Uterus (tissue), 4 donors: ENCODE measurements at places on chromosomes 5 and 9.

GRCh38 chr9:15220658-15221318 lies 86.2 kb downstream of the TTC39B start:
- no peak for DNase-seq

DNA sequence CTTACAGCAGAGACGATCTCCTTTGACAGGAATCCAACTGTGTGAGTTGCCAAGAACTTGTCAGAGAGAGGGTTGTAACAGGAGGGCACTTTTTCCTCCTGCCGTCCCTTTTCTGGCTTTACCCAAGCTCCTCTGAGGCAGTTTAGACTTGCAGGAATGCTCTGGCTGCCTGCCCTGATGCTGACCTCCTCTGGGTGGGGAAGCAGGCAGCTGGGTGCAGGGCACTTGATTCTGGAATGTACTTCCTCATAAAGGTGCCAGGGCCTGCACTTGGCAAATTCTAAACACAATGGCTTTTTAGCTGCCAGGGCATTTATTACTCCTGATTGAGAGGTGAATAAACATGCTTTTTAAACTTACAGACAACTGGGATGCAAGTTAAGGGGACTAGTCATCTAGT lies 190.4 kb downstream of the EPB41L4A start:
- DNase-seq = peak; percentile 32

- DNase-seq = no peak
These were observed 87.7 kb upstream of the LRRTM2 start for GRCh38 chr5:138962614-138963370.

GRCh38 chr5:62974623-62975022 lies 396.0 kb downstream of the LRRC70 start:
- DNase-seq = no peak

- no peak for DNase-seq
These were observed 888.8 kb upstream of the WWC1 start for GRCh38 chr5:167402671-167403070.

DNA sequence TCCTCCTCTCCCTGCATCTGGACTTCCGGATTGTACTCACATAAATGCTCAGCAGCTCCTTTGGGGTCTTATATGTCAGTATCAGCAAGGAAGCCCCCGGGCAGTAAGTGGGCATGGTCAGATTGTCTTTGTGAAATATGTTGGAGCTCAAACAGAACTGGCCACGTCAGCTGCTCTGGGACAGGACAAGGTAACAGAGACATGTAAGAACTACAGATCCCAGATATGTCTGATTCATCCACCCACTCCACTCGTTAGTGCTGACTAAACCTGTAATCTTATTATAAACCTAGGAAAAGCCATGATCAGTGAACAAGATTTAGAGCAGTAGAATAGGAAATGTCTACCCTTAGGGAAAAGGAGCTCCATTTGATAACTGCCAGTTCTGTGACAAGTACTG lies 561.8 kb downstream of the CETN3 start:
- no peak for DNase-seq

DNA sequence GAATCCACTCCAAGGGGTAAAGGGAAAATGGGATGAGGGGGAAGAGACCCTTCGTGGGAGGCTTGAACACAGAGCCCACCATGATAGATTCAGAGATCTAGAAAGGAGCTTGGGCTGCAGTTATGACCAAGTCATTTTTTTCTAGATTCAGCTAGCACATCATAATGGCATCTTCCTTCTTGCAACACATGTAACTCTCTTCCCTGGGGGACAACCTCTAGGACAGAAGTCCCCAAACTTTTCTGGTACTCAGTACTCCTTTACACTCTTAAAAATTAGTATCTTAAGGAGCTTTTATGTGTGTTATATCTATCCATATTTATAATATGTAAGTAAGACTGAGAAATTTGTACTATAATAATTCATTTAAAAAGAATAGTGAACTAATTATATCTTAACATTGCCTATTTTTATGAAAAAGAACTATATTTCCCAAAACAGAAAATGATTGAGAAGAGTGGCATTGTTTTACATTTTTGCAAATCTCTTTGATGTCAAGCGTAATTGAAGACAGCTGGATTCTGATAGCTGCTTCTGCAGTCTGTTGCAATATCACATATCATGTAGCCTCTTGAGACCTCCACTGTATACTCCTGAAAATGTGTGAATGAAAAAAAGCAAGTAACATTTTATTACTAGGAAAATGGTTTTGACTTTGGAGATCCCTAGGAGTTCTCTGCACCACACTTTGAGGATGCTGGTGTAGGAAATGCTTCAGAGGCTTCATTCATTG lies 875 bp downstream of the ACO1 start:
- DNase-seq = no peak

GRCh38 chr5:173330338-173331206 lies 2.4 kb upstream of the STC2 start:
- DNase-seq = no peak

GRCh38 chr9:14320271-14321181 lies 6.6 kb upstream of the NFIB start:
- peak; percentile 59 for DNase-seq

DNA sequence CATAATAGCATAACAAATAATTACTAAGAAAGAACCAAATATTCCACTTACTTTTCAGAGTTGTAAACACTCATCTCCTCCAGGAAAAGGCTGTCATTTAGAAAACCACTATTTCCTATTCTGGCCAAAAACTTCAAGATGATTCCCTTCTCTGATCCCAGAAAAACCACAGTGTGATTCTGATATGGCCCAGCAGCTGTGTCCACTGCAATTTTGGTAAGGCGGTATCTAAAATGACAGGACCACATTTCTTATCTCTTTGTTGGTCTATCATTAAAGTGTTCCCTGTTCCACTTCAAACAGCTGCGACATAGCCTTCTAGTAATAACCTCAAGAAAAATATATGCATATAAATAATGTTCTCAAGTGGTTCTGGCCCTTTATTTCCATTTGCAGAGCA lies 96.1 kb downstream of the SEMA6A start:
- no peak for DNase-seq

GRCh38 chr9:109088221-109088620 lies 31.5 kb downstream of the TMEM245 start:
- DNase-seq = no peak

DNA sequence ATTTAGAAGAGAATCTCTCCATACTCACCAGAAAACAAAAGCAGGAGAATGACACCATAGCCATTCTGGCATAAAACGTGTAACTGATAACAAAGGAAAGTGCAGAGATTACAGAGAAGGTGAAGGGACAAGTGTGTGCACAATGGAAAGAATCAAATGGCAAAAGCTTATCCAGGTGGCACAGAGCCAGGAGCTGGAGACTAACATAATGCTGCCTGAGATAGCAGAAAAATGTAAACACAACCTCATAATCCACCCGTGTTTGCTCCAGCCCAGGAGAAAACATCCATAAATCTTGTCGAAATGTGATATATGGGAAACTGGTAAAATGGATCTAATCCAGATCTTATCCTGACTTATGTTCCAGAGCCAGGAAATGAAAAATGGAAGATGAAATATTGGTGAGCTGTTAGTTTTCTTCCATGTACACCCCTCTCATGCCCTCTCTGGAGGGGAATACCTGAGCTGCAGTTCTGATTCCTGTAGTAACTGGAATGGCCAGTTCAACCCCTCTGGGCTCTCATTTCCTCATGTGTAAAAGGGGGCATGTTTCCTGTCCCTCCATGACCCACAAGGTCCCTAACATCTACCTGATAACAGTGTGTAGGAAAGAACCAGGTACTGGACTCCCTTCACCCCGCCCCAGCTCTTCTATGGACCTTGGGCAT lies 212.3 kb upstream of the DAPK1 start:
- DNase-seq = no peak

GRCh38 chr5:115543365-115544042 lies 1.1 kb downstream of the FEM1C start:
- DNase-seq = no peak

DNA sequence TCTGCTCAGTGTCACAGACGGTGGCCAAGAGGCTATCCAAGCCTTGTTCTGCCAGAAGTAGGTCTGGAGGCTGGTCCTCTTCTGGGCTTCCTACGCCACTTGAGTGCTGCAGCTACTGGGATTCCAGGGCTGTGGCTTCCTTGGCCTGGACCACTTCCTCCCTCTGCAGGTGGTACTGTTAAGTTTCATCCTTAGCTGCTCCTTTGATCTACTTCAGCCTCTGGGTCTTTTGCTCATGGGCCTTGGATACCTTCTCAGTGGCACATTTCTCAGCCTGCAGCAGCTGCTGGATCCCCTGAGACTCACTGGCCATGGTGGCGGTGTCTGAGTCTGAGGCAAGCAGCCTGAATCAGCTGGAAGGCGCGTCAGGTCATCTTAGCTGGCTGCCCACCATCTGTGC lies 10.3 kb downstream of the CNOT8 start:
- no peak for DNase-seq

- no peak for DNase-seq
These were observed 22.8 kb downstream of the PPP6C start for GRCh38 chr9:125166762-125167161.

GRCh38 chr9:69307446-69308205 lies 17.4 kb upstream of the ENTREP1 start:
- no peak for DNase-seq

- no peak for DNase-seq
These were observed 659.2 kb upstream of the CHD1 start for GRCh38 chr5:99587983-99588382.

DNA sequence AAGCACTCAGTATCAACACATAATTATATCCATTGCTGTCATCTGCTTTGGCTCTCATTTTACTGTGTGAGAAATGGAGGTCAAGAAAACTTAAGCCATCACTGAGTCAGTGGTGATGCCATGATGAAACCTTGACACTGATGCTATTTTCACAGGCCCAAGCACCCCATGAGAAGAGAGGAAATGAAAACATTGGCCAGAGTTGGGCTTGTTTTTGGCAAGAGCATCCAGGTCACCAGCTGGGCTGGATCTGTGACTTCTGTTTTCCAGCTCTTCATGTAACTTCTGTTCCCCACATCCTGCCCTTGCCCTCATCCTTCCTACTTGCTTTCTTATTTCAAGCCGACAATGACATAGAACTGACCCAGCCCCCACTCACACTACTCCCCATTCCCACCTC lies 10.0 kb downstream of the LCP2 start:
- DNase-seq = peak; percentile 72

DNA sequence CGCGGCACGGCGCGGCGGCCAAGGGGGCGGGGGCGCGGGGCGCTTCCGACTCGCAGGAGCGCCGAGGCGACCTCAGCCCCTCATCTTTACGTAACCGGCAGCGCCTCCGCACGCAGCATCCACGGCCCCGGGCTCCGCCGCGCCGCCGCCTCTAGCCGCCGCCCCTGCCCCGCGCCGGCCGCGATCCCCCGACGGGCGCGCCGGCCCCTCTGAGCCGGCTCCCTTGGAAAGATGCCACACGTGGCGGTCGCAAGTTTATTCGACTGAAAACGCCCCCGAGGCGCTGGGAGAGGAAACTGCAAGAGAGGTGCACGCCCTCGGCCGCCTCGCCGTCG lies 1.0 kb downstream of the KLF9 start:
- no peak for DNase-seq

GRCh38 chr9:123135430-123135829 lies 102.0 kb downstream of the GPR21 start:
- DNase-seq = no peak
